Activated gamma-delta T cell treated with Interleukin-2 at 50 U/mL for 16 hours (primary cell): ENCODE measurements at places on chromosomes 7 and 10.

DNA sequence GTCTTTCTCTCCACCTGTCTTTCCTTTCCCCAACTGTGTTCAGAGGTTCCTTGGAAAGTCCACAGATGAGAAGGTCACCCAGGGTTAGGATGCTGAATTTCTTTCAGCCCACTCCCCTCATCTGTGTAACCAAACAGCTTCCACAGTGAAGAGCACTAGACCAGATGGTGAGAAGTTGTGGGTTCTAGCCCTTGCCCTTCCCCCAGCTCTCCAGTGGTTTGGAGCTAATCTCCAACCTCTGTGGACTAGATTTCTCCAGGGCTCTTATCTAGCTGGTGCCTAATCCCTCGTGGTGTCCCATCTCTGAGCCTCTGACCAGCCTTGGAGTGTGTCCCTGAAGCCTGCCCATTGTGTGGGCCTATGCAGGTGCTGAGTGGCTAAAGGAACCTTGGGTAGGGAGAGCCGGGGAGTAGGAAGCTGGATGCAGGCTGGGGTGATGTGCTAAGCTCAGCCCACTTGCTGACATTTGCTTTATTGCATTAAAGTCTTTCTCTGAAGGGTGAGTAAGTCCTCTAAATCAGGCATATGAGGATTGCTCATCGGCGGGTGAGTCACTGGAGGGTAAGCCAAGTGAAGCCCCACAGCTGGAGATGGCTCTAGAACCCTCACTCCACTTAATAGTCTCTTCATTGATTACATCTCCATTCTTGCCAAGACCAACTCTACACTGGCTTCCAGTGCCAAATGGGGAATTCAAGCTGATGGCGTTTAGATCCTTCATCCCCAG lies 14.9 kb downstream of the DUSP5 start:
- DNase-seq, result no peak

DNA sequence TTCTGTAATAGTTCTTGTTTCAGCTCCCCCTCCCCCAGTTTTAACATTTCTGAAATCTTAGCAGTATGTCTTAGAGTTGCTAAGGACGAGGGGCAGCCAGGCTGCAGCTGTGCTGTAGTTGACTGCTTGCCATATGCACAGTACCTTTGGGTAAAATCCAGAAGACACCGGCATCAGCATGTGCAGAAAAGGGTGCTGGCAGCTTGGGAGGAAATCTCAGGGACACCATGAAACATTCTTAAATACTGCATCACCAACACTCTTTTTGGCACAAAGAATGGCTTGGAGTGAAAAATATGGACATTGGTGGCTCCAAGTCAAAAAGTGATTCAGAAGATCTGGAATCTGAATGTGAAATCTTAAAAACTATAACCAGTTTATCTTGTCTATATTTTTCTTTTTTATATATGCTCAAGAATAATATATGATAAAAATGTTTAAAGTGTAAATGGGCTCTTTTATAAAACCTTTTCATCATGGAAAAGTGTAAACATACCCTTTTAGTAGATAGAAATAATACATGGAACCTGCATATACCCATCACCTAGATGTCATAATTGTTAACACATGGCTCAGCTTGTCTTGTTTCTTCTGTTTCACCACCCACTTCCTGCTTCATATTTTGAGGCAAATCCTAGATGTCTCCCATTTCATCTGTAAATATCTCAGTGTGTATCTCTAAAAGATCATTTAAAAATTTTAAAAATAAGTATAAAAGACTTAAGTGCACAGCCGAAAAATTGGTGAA lies 34.4 kb upstream of the ARMS2 start:
- no peak for DNase-seq

DNA sequence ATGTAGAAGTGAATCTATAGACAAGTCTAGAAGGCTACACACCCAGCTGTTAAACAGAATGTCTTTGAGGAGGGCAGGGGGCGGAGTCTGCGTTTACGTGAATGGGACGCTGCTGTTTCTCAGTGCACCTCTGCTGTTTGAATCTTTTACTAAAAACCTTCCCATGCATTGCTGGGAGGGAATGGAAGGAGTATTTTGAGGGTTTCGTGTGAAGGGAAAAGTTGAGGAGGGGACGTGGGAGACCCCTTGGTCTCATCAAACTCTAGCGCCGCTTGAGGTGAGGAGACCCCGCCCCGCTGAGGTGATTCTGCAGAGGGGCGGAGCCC lies 492 bp upstream of the VCL start:
- DNase-seq, result peak; percentile 65

DNA sequence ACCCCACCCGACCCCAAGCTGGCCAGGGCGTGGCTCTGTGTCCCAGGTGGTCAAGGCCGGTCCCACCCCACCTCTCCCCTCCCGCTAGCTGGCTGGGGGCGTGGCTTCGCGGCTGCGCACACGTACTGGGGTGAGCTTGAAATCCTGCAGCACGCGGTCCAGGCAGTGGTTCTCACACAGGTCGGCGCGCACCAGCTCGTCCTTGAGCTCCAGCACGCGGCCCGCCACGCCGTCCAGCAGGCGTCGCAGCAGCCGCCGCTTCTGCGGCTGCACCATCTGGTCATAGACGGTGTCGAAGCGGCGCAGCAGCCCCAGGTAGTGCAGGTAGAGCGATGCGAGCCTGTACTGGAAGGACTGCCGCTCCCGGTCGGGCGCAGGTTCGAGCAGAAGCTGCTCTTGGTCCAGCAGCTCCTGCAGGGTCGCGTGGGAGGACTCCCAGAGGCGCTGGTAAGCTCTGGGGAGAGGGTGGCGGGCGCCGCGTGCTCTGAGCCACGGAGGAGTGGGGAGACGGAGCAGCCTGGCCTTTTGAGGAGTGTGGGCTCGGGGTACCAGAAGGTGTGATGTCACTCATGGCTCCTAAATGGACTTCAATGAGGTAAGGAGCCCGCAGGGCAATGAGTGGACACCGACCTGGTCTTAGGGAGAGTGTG lies 5.8 kb downstream of the H2BK1 start:
- DNase-seq, result no peak

DNA sequence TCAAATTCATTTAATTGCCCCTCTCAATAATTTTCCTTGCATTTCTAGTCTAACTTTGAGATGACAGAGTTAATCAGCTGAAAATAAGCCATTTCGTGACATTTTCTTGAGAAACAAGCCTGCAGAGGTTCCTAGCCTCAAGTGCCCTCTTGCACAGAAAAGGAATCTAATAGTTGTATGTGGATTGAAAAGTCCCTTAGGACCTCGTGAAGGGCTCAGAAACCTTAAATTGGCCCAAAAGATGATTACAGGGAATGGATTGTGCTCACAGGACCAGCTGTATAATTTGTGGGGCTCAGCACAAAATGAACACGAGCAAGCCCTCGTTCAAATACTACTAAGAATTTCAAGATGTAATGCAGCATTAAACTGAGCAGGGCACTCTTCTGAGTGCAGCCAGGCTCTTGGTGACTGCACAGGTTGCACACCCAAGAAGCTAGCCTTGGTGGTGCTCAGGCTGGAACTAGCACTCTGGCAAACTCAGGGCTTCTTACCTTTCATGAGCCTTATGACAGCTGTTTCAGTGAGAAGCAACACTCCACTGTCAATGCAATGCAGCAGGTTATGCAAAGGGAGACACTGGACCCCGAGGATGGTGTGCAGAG lies 102.2 kb downstream of the GSAP start:
- no peak for DNase-seq

DNA sequence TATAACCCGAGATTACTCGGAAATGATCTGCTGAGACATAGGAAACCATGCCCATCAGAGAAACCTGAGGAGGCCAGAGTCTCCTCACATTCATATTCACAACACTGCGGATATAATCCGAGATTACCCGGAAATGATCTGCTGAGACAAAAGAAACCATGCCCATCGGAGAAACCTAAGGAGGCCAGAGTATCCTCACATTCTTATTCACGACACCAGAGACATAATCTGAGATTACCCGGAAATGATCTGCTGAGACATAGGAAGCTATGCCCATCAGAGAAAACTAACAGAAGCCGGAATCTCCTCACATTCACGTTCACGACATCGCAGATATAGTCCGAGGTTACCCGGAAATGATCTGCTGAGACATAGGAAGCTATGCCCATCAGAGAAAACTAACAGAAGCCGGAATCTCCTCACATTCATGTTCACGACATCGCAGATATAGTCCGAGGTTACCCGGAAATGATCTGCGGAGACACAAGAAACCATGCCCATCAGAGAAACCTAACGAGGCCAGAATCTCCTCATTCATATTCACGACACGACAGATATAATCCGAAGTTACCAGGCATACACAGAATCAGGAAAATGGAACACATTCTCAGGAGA lies 422.3 kb upstream of the AKR1E2 start:
- no peak for DNase-seq

GRCh38 chr7:28984631-28985030 lies 26.5 kb upstream of the TRIL start:
- no peak for DNase-seq

DNA sequence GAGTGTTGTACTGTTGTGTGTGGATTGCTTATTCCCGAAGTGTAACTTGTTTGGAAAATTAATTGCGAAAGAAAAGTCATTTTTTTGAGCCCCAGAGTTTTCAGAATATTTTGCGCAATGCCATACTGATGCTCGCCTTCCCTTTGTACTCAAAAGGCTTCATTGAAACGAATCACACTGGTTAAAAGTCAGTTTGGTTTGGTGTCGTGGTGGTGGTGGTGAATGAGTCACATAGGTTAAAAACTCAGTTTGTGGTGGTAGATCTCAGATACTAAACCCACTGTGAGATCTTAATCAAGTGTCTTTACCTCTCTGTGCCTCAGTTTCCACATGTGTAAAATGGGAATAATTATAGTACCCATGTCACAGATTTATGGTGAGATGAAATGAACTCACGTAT lies 61.1 kb upstream of the IL6 start:
- no peak for DNase-seq

- no peak for DNase-seq
These were observed 215.5 kb downstream of the GLRX3 start for GRCh38 chr10:130351466-130352290.
